ENCODE measurements at places on chromosomes 7 and 10.

GRCh38 chr10:119817991-119818888 lies 54.4 kb downstream of the MCMBP start:
- DNase-seq, result no peak

GRCh38 chr7:84274029-84274638 lies 79.5 kb upstream of the SEMA3A start:
- DNase-seq, result no peak

GRCh38 chr10:72328045-72328828 lies 26.5 kb downstream of the DNAJB12 start:
- DNase-seq, result no peak

GRCh38 chr7:102101111-102101551 lies 185.5 kb upstream of the SH2B2 start:
- DNase-seq, result no peak

- no peak for DNase-seq
Observed at GRCh38 chr7:21806388-21806787, 139.3 kb downstream of the CDCA7L start.

DNA sequence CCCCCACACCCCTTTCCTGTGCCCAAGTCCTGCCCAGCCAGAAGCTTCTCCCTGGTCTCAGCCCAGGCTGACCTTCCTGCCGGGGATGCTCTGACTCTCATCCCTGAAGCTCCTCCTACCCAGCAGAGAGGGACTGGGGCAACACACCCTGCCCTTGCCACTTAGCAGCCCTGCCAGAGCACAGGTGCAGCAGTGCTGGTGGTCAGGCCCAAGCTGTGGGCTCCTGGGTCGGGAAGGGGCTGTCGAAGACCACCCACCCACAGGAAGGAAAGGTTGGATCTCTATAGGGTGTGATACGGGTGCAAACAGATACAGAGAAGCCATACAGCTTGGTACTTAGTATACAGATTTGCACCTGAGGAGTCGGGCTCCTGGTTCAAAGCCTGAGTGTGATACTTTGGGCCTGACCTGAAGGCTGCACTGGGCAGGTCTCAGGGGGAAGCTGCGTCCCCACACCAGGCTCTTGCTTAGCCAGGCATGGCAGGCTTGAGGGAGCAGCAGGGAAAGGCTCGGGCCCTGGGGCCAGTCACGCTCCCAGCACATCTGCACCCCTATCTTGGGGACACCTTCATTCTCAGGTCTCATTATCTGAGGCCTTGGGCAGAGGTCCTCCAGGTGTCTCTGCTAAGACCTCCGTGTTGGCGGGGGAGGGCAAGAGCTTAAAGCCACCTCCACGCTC lies 47.3 kb downstream of the TCERG1L start:
- DNase-seq, result no peak

DNA sequence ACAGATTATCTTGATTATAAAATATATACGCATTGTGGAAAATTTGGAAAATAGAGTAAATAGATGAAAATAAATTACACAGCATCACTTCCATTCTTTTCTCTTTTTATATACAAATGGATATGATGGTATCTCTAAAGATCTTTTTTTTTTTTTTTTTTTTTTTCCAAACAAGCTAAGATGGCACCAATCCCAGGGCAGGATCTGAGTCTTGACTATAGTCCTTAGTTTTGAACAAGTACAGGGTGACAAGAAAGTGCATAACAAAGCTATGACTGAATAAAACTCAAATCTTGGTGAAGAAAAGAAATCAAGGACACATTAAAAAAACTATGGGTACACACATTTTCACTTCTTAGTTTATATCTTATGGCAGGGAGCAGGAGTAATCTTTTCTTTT lies 42.6 kb upstream of the FAM133B start:
- no peak for DNase-seq

DNA sequence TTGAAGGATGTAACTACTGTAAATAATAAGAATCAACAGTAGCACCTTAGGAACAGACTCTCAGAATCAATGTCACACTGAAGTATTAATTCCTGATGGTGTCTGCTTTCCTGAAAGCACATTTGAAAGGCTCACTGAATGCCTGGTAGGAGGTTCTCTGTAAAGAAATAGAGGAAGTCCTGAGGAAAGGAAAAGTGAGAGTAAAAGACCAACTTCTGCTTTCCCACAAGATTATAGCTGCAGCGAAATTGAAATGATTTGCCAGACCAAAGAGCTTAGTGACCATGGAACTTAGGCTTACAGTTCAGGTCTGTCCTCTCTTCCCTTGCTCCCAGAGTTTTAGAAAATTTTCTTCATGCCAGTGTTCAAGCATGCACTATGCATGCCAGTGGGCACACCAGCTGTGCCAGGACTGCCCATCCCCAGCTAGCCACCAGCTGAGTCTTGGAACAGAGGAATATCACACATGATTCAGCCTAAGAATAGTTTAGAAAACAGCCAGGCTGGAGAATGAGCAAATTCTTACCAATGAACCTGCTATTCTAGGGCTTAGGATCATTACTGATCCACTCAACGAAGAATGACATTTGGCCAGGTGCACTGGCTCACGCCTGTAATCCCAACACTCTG lies 123.2 kb downstream of the HERPUD2 start:
- DNase-seq, result no peak

DNA sequence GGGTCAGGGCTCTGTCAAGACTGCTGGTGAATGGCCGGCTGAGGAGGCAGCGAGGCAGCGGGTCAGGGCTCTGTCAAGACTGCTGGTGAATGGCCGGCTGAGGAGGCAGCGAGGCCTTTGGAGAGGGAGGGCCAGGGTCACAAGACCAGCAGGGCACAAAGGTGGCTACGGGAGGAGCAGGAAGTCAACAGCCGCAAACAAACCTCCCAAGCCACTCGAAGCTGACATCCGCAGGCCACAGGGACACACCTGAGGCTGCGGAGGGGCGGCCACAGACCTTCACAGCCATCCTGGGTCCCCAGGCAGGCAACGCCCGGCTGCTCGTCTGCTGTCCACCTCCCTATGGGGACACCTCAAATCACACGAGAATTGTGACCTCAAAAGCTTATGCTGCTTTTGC lies 8.9 kb upstream of the GPER1 start:
- DNase-seq, result no peak

DNA sequence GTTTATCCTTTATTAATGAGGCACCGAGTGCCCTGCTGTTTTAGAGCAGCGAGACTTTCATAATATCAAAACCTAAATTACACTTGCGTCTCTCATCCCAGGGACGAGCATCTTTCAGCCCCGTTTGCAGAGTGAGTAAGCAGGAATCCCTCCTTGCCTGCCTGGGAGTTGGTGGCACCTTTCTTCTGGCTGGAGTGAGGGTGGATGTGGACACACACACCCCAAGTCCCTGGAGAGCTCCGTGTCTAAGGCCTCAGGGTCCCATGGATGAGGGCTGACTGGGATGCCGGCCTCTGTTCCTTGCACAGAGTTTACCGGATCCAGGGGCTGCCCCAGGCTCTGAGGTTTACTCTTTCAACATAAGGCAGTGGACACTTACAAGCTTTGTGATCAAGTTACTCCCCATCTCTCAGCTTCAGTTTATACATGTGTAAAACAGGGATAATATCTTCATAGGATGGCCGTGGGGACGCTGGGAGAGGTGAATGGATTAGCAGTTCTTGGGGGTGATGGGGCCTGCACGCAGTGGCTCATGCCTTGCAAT lies 24.5 kb downstream of the POLL start:
- no peak for DNase-seq

DNA sequence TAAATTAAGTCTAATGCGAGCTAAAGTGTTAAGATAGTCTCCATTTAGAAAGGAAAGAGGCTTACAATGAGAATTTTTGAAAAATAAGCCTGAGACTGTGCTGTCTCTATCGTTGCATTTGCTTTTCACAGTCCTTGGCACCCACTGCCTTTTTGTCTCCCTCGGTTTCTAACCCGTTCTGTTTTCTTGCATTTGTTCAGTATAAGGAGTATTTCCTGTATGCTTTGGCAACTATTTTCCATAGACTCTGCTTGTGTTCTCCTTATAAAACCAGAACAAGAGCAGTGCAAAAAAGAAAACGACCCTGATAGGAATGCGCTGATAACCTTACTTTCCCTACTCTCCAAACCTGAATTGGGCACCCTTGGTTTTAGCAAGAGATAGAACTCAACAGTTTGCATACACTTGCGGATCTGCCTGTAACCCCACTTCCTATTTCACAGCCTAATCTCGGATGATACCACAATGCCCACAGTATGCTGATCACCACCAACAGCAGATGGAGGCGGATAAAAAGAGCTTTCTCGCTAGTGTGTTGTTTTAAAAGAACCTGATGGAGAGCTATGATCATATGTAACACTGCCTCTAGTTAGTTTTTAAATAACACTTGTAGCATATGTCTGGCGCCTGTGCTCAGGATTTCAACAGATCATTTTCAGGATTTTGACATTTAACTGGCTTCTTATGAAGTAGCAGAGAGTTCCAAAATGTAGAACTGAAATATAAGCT lies 1.6 kb upstream of the ARHGAP12 start:
- no peak for DNase-seq

- DNase-seq, result no peak
Observed at GRCh38 chr10:10110844-10111490, 906.7 kb upstream of the CELF2 start.

DNA sequence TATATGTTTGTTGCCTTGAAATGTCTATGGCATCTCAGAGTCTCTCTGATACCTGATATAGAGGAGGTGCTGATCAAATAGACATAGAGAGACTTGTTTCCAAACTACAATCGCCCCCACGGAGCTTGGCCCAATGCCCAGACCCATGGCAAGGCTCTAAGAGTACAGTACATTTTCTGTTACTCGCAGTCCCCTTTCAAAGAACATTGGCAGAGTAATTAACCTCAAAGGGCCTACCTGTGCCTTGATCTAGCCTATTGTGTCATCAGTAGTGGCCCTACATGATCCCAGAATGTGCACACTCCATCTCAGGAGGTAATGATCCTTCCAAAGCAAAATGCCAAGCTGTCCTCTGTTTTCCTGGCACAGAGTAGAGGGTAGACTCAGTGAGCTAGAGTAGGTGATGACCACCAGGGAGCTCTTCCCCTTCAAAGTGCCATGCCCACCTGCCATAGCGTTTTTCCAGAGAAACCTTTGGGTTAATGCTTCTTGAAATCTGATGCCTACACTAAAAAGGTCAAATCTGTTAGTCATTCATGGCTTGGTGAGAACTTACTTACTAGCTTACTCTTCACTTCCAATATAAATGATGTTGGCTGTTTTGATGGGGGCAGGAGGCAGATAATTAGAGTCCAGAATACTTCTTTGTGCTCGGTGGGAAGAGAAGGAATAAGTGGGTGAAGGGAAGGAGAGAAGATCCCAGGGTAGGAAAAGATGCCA lies 41.2 kb upstream of the ACSL5 start:
- no peak for DNase-seq

DNA sequence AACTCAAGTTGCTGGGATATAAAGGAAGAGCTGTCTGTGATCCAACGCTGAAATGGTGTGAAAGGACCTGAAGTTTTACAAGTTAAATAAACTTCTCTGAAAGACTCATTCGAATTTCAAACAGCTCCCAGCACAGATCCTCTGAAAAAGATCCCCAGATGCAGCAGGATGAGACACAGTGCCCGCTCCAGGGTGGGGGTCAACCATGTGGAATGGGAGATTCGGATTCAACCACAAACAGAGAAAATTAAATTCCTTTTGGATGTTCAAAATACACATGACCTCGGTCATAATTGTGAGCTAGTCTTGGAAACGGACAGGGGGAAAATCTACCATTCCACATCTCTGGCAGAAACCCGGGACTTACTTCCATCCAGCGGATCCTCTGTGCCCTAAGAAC lies 119.6 kb downstream of the PRKAG2 start:
- no peak for DNase-seq

DNA sequence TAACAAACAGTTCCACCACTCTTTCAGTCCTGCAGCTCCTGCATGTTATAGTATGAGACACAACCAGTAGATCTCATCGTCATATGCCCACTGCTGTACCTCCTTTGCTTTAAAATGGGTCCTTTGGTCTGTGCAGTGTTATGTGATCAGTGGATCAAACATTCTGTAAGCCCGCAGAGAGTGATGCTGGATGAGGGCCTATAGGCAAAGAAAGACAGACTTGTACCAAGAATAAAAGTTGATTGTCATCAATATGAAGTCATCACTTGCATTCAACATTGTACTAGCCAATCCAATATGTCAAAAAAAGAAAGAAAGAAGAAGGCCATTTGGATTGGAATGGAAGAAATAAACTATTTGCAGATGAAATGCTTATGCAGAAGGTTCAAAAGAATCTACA lies 79.8 kb upstream of the PHYHIPL start:
- DNase-seq, result no peak

GRCh38 chr7:135800560-135800959 lies 51.9 kb upstream of the FAM180A start:
- DNase-seq, result no peak
